T1000 (cell line): ENCODE measurements at places on chromosomes 1 and 21.
A peak's percentile ranks its signal among the peaks of the same experiment; 100 is the strongest.

DNA sequence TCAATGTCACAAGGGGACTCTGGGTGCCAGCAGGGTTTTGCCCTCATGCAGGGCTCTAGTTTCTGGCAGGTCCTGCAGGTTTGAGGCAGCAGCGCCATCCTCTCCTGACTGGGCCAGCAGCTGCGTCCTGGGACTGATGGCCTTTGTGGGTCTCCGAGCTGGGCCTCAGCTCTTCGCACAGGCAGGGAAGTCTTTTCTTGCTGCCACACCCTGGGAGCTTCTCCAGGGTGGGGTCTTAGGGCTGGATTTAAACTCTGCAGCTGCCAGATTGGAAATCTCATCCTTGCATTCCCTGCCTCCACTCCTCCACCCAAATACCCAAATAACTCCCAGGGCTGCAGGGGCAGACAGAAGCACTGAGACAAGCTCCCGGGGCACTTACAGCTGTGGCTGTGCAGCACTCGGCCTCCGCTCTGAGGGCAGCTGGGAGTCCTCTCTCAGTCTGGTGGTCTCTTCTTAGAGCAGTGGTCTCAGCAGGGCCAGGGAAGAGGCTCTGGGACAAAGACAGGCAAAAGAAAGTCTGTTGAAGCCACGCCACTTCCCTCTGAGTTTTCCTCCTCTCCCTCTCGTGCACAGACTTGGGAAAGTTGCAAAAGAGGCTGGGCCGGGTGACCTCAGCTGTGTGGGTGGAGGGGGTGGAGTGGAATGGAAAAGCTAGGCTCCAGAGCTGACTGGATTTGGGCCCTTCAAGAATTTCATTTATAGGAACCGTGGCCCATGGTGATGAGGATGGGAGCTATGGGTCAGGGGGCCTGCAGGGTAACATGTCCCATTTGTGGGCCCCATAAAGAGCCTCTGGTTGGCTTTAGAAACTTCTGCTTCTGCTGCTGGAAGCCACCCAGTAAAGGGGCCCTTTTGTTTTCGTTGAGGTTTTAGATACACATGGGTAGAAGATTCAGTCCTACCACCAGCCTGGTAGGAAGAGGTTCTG is at the start of gene RAB7B:
Gene RAB7B (minus strand): TSS at position 525 of the 931 bp plus-strand sequence. CDS start 9,260 bp downstream, outside the sequence.
- no peak for DNase-seq

DNA sequence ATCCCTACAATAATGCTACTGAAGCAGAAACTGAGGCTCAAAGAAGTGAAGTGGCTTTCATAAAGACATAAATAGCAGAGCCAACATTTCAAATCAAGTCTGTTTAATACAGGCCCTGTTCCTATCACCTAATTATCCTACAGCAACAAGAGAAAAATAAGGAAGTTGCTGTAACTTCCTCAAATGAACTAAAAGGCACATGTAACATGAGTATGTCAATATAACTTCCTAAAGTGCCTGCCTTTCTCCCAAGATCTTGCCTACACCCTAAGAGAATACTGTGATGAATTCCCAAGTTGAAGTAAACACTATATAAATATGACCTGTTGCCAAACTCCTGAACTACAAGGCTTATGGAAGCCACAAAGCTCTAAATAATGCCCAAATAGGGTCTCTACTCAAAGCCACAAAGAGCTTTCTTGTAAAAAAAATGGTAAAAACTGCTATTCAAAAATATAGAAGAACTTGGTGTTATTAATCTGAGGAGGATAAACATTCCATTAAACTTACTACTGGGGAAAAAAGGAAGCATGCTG is 8.6 kb downstream of the BEND5 start:
- DNase-seq, result no peak

DNA sequence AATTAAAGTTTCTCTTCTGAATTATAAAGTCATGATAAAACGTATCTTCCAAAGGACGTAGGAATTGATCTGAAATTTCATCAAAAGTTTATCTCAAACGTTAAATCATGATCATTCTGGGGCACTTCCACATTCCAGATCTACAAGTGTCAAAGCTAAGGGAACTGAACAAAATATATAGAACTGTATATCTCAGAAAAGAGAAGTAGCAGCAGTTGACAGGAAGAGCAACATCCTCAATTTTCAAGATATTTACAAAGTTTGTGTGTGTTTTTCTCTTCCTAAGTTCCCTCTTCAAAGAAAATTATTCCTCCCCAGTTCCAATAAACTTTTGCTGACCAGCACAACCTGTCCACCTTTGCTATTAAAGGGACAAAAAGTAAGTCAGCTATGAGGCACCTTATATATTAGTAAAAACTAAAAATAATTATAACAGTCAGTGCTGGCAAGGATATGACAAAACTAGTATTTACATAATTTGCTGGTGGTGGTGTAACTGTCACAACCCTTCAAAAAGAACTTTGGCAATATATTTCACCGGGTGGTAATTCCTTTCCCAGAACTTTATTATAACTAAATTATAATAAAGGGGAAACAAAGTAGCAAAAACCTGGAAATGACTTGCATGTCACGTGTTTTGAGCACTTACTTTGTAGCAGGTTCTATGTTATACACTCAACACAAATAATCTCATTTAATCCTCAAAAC is 38.5 kb upstream of the EYA3 start:
- DNase-seq, result no peak

DNA sequence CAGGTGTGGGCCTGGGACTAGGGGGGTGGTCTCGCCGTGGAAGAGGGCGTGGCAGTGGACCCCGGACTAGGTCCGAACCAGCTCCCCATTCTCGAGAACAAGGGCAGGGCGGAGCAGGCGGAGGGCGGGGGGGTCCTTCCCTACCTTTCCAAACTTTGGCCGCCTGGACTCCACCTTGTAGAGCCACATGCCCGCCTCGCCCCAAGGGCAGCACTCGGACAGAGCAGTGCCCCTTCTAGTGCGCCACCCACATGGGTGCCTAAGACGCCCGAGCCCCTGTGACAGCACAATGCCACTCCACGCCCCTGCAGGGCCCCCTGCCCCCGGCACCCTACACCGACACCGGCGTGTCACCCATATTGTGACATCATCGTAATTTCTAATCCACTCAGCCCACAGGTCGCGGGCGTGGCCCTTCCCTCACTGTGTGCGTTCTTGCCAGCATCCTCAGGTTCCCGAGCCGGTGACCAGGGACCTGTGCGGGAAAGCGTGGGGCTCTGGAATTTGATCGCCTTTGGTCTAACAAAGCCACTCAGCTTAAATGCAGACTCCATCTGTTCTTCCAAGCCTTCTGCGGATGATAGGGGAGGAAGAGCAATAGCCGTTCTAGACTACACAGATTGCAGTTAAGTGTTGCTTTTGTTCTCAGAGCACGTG is 553 bp upstream of the STMN1 start:
- DNase-seq, result no peak

DNA sequence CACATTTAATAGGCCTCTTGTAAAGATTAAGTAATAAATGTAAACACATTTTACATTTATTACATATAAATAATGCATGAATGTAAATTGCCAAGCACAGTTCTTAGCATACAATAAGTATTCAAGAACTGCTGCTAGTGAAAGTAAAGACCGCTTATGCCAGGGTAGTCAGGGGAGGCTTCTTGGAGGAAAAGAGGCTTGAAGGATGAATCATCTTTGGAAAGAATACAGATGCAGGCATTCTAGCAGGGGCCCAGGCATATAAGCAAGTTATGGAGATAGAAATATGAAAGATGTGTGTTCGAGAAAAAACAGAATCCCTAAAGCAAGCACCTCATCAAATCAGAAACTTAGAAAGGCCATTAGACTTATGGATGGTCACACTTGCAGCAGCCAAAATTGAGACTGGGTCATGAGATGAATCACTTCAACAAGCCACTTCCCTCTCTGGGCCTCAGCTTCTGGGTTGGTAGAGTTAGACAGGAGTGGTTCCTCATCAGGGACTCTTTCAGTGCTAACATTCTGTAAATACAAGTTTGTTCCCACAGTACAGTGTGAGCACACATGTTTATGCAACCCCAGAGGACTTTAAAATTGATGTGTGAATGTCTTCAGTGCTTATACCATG is 79.8 kb upstream of the ROR1 start:
- no peak for DNase-seq

- no peak for DNase-seq
These were observed 40.8 kb upstream of the KCTD3 start for GRCh38 chr1:215526147-215526845.

GRCh38 chr1:156656806-156657740 is 15.2 kb downstream of the BCAN start:
- DNase-seq, result peak; percentile 56

DNA sequence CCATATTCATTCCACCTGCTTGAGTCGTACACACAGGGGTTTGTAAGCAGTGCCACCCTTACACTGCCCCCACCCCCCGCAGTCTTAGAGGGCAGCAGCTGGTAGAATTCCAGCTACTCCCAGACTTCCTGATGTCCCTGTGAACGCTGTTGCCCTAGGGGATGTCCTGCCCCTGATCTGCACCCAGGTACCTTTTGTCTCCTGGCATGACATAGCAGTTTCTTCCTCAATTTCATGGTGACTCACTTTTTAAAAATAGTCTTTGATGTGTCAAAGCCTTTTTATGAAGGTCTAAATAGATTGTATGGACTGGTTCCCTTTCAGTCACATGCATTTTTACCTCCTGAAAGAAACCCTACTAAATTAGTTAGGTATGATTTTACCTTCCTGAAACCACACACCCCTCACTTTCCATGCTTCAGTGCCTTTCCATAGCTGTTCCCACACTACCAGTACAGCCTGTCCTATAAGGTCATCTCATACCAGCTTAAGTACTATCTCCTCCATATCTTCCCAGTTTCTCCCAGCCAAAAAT is 76.4 kb downstream of the ST3GAL3 start:
- no peak for DNase-seq

- peak; percentile 47 for DNase-seq
These were observed 23.4 kb downstream of the SPSB1 start for GRCh38 chr1:9316080-9316444.

DNA sequence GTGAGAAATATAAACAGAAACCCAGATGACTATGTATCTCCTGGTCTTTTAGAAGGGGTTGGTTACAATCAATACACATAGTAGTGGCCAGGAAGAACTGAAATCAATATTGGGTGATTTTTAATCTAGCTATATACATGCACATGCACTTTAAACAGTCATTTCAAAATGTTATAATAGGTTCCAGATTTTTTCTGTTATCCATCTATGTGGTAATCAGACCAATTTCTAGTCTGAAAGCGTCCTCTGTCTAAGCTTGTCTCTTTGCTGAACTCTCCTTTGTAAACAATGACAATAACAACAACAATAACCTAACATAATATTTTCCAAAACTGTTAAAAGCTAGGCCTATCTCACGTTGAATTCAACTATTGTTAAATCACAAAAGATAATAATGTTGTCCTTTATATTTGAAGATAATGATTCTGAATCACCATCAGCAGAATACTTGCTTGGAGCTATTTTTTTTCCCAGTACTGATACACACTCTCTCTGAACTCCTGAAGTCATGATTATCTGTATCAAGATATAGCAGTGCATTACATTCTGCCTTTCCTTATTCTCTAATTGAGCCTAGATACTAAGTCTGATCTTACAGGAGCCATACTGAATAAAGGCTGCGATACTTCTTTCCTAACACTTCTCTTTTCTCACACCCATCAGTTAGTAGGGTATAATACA is 496.8 kb upstream of the ZRANB2 start:
- DNase-seq, result no peak

- no peak for DNase-seq
These were observed 52.3 kb downstream of the RAP1A start for GRCh38 chr1:111671852-111672251.

DNA sequence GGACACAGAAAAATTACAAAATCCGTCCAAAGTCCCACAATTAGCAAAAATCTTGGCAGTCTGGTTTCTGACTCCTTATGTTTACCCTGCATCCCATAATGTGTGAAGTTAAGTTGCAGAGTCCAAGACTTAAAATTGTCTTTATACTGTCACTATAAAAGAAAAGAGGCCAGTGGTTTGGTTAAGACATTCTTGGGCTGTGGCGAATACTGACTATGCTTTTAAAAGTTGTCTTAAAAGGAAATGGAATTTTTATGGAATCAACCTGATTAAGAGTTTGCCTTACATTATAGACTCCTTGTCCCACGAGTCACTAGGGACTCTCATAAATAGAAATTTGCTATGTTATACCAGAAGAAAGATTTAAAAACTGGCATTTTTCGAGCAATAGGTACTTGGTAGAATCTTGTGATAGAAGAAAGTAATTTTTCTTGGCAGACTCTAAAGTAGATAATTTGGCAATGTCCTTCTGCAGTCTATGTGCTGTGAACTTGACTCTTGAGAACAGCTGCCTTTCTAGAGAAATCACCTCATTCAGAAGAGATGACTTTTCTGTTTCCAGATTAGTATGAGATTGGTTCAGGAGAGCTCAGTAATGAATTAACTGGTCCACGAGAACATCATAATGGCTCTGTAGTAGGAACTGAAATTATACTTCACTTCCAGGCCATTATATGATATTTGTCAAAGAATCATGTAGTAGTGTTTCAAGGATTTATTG is 31.8 kb downstream of the NTNG1 start:
- no peak for DNase-seq

GRCh38 chr1:58577654-58578030 is 590 bp upstream of the TACSTD2 start:
- DNase-seq, result no peak

DNA sequence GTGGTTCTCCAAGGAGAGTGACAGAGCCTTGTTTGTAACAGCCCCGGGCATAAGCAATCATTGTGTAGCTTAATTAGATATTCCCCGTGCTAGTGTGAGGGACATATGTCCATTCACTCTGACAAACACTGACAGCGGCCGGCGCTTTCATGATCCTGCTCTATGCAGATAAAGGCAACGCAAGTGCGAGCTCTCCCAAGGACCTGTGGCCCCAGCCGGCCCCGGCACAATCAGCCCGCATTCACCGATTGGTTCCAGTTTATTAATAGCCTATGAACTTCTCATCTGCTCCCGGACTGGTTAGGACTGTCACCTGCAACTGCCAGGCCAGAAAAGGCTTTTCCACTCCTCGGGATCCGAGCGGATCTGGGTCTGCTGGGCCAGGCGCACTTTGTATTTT is 18.0 kb upstream of the OLIG1 start:
- DNase-seq, result no peak

- no peak for DNase-seq
These were observed 15.6 kb downstream of the PDE9A start for GRCh38 chr21:42669041-42669440.

DNA sequence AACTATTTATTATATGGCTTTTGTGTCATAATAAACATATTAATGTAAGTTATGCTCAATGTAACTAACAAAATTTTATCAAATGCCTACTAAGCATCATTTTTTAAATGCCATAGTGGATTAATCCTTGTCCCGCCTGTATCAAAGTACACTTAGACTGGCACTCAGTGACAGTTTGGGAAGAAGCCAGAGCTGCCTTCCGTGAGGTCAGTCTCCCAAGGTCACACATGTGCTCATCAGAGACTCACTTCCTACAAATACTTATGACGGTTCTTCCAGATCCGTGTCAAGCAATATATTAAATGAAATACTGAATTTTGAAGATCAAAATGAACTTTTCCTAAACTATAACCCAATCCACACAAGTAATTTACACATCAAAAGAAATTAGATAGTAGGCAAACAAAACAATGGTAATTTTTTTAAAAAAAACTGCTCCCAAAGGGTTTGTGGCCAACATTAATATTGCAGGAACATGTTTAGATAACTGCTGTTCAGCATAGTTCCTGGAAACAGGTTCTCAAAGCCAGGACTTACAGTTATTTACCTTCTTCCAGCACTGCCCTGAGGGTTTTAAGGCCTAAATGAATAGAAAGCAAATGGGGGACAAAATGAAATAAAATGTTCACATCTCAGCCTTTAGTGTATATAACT is 27.2 kb downstream of the WLS start:
- DNase-seq, result no peak

GRCh38 chr1:71400050-71400449 is 319.2 kb upstream of the ZRANB2 start:
- DNase-seq, result no peak
